ENCODE measurements at places on chromosomes 16 and 17.

GRCh38 chr16:67176662-67177061 lies 6.3 kb downstream of the NOL3 start:
- no peak for DNase-seq

- no peak for DNase-seq
Measured at GRCh38 chr17:73991260-73991659, 212.2 kb upstream of the RPL38 start.

GRCh38 chr16:88742896-88743605 lies 36.7 kb downstream of the CTU2 start:
- no peak for DNase-seq

GRCh38 chr17:71631483-71631882 lies 489.3 kb upstream of the SOX9 start:
- no peak for DNase-seq

DNA sequence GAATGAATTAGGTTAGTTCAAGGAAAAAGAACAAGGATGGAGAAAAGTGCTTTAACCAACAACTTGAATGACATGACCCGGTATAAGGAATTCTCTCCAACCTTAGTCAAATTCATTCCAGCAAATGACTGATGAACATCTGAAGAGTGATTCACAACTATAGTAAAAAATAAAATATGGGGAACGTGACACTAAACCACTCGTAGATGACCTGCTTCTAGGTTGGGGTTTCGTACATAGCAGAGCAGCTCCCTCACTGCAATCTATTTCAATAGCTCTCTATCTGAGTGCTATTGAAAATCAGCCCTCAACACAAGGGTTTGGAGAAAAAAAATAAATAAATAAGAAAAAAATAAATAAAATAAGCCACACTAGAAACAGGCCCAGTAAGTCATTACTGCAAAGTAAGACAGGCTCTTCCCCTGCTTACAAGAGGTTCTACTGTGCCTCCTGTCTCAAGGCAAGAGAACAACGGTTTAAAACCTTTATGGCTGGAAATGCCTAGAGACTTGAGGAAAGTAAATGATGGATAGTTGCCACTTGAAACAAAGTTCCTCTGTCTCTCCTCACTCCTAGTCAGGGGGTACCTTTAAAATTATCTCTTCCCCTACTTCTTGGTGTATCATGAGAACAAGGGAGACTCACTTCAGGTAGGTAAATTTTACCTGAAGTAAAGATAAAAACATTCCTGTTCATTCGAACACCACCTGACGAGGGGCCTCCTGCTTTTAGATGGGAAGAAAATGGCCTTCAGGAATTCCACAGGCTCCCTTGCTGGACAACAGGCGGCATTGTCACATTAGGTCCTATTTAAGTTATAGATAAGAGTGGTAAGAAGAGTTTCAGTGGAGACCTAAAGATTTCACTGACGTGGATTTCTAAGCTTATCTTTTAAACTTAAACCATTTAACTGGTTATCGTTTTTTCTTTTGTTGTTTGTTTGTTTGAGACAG lies 20.5 kb downstream of the COG7 start:
- DNase-seq = no peak

- no peak for DNase-seq
Measured at GRCh38 chr16:47175152-47175551, 31.4 kb upstream of the NETO2 start.

GRCh38 chr17:74682028-74682427 lies 30.7 kb downstream of the CD300LF start:
- no peak for DNase-seq

DNA sequence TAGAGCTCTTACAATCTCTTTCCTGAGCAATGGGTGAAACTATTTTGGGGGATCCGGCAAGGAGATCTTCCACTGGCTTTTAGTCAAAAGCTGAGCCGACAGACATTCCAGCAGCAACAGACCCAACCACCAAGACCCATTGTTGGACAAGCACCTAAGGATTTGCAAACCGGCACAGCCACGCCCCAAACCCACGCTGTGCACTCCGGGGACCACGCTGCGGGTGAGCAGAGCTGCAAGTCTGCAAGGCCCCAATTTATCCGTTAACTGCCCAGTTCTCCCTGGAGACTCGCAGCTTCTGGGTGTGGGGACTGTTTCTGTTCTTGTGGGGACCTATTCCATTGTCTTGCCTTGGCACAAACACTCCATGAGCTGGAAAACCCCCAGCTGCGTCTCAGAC lies 45.9 kb downstream of the C16orf95 start:
- no peak for DNase-seq

- DNase-seq = peak; percentile 49
Measured at GRCh38 chr17:4944554-4945175, 3.7 kb downstream of the PFN1 start.

- DNase-seq = no peak
Measured at GRCh38 chr16:73483076-73483791, 435.3 kb upstream of the ZFHX3 start.

- DNase-seq = no peak
Measured at GRCh38 chr16:17358355-17358754, 112.4 kb downstream of the XYLT1 start.

Measured in stimulated activated naive CD8-positive, alpha-beta T cell treated with anti-CD3 and anti-CD28 coated beads, Interleukin-15, amount 100 ng/mL, for 72 hours (primary cell).